T-cell (primary cell): ENCODE measurements at places on chromosomes 2 and 18. TPM values are rescaled to one million over a fixed set of nuclear protein-coding genes. Genes with fewer than 3 reads are reported as not detected.

The SERPINB10 gene
- not detected for total RNA-seq

The GPC1 gene
- 1.3 TPM for total RNA-seq

DNA sequence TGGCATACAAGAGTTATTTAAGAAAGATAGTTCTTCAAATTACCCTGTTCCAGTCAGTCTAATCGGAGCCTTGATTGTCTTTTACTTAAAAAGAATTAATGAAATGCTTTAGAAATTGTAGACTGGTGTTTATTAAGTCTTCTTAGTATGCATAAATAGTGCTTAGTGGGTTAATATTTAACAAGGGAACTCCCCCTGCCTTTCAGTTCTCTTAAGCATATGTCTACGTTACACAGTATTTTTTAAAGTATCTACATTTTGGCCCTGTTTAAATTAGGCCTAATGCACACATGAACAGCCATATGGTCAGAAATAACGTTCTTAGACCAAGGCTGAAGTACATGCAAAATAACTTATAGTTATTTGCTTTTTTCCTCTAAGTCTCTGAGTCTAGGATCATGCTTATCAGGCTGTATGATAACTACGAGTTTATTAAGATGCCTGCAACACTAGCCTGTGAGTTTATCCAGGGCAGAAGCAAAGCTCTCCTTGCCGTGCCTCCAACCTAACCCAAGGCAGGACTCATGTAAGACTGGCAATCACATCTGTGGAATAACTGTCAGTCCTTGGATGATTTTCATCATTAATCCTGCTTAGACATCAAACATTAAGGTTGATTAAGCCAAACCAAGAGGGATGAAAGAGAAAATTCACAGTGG is 6.7 kb downstream of the BCL2 start:
- peaks cover 47% of the 10 kb centered on the region for H3K4me1 ChIP-seq
- DNase-seq, result no peak
- peak overlapping the region; percentile 37 for H3K27ac ChIP-seq
- peaks cover 8% of the 10 kb centered on the region for H3K36me3 ChIP-seq

DNA sequence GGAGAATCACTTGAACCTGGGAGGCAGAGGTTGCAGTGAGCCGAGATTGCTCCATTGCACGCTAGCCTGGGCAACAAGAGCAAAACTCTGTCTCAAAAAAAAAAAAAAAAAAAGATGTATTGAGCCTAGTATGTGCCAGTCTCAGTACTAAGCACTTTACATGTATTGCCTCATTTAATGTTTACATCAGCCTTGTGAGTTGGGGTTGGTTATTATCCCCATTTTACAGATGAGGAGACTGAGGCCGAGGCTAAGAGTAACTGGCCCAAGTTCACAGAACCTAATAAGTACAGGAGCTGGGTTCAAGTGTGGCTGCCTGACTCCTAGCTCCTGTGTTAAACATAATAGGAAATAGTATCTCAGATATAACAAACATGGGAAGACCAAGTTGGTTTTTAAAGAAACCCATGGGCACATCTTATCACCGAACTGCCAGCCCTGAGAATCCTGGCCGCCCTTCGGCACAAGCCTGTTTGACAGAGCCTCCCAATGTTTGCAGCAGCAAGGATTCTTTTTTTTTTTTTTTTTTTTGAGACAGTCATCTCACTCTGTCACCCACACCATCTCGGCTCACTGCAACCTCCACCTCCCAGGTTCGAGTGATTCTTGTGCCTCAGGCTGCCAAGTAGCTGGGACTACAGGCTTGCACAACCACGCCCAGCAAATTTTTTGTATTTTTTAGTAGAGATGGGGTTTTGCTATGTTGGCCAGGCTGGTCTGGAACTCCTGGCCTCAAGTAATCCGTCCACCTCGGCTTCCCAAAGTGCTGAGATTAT is 24.2 kb upstream of the GMPPA start:
- H3K4me1 ChIP-seq, result no peaks in the 10 kb centered on the region
- no peak overlapping the region for H3K27ac ChIP-seq
- H3K27me3 ChIP-seq, result peaks cover 46% of the 10 kb centered on the region

DNA sequence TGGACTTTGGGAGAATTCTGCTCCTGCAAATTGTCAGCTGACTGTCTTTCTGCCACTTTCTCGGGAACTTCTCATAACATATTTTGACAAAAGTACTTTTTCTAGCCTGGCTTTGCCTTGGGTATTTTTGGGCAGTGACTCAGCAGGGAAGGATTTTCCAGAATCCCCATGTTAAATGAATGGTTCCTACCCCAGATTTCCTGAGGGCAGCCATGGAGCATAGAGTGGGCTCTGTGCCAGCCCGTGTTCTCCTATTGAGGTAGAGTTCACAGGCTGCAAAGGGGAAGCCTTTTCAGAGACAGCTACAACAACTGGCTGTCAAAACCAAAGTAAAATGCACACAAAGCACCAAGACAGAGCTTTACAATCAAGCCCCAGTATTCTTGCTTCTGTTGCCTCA is 59.8 kb downstream of the BMP10 start:
- H3K27ac ChIP-seq, result peak overlapping the region; percentile 26
- DNase-seq, result no peak
- H3K36me3 ChIP-seq, result peaks cover 98% of the 10 kb centered on the region
- H3K27me3 ChIP-seq, result no peaks in the 10 kb centered on the region

DNA sequence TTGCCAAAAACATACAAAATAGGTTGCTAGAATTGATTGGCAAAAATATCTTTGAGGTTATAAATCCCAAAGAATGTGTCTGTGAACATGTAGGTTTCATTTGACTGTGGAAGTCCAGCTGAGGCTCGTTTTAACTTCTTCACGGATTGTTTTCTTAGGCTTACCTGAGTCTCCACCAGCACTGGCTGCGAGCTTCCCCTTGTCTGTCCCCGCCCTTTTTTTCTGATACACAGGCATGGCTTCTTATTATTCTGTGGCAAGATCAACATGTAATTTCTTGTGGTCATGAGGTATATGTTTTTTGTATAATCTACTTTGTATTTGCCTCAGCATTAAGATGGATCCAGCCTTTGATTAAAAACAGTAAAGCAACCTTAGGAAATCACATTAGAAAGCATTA is 7.2 kb upstream of the SLC40A1 start:
- no peak overlapping the region for H3K27ac ChIP-seq
- H3K4me1 ChIP-seq, result peaks cover 6% of the 10 kb centered on the region
- no peak for DNase-seq
- no peaks in the 10 kb centered on the region for H3K36me3 ChIP-seq
- no peaks in the 10 kb centered on the region for H3K27me3 ChIP-seq
- no peak overlapping the region for H3K4me3 ChIP-seq

DNA sequence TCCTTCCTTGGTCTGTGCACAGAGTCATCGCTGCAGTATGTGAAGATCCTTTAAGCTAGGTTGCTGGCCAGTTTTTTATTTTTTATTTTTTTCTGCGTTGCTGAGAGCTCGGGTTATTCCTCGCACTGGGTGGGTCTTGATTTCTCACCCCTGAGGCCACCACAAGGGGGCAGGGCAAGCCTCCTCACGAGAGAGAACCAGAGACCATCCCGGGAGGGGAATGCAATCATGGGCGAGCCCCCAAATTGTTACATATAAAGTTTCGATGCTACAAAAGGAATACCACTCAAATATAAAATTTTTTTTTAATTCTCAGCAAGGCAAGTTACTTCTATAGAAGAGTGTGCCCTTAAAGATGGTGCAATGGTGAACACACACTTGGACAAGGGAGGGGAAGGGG is 24.9 kb downstream of the HTR2B start:
- peaks cover 7% of the 10 kb centered on the region for H3K36me3 ChIP-seq
- no peak overlapping the region for H3K27ac ChIP-seq
- H3K4me3 ChIP-seq, result no peak overlapping the region
- no peaks in the 10 kb centered on the region for H3K4me1 ChIP-seq
- H3K27me3 ChIP-seq, result no peaks in the 10 kb centered on the region
- DNase-seq, result no peak

The WDR33 gene
- 76.2 TPM for total RNA-seq

The CABYR gene
- total RNA-seq, result 0.86 TPM

- DNase-seq, result no peak
- no peaks in the 10 kb centered on the region for H3K27me3 ChIP-seq
- H3K27ac ChIP-seq, result no peak overlapping the region
- no peak overlapping the region for H3K4me3 ChIP-seq
Measured at GRCh38 chr2:231331533-231331932, 64.0 kb upstream of the B3GNT7 start.

DNA sequence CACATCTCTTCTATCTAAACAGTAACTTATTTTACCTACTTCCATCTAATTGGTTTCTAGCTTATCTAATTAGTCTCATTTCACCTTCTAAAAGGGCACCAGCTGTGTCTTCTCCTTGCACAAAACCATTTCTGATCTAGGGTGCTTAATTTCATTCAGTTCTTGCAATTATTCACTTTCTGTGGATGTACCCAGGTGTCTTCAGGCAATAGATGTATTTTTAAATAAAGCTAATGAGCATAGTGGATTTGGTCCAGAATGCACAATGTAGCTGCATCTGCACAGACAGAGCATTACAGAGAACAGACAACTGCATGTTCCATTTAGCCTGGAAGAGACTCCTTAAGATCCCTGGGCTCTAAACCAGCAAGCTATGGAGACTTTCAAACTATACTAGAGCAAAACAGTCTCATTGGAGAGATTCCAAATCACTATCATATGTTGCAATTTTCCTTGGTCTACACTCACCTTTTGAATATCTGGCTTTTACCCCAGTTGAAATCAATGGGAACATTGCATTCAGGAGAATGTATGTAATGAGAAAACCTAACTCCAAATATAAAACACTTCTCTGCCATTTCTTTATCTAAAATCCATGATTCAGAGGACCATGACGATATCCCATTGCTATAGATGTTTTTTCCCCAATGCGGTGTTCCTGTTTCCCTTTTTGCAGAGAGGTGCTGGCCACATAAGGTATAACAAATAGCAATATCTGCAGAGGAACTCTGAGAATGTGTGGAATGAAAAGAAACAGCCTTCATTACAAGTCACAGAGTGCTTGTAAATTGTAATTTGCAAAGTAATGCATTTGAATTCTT is 3.5 kb upstream of the RFX8 start:
- no peak for DNase-seq
- H3K27ac ChIP-seq, result no peak overlapping the region
- H3K27me3 ChIP-seq, result no peaks in the 10 kb centered on the region
- H3K4me1 ChIP-seq, result peaks cover 24% of the 10 kb centered on the region
- no peaks in the 10 kb centered on the region for H3K36me3 ChIP-seq
- no peak overlapping the region for H3K4me3 ChIP-seq

GRCh38 chr2:133977405-133977804 is 276.5 kb upstream of the MGAT5 start:
- DNase-seq, result no peak
- H3K36me3 ChIP-seq, result no peaks in the 10 kb centered on the region
- no peak overlapping the region for H3K4me3 ChIP-seq
- H3K27me3 ChIP-seq, result no peaks in the 10 kb centered on the region
- H3K4me1 ChIP-seq, result no peaks in the 10 kb centered on the region

GRCh38 chr18:37381554-37381953 is 184.0 kb downstream of the CELF4 start:
- H3K27me3 ChIP-seq, result no peaks in the 10 kb centered on the region
- no peaks in the 10 kb centered on the region for H3K4me1 ChIP-seq
- H3K27ac ChIP-seq, result no peak overlapping the region
- no peak for DNase-seq

- DNase-seq, result no peak
- H3K27me3 ChIP-seq, result no peaks in the 10 kb centered on the region
- H3K4me1 ChIP-seq, result no peaks in the 10 kb centered on the region
- H3K36me3 ChIP-seq, result no peaks in the 10 kb centered on the region
- no peak overlapping the region for H3K27ac ChIP-seq
Measured at GRCh38 chr2:226489775-226490541, 309.7 kb downstream of the IRS1 start.
